Stimulated activated CD4-positive, alpha-beta T cell treated with anti-CD3 and anti-CD28 coated beads, Interleukin-1b, Interleukin-23, amount 100 ng/mL, for 48 hours (primary cell): ENCODE measurements at places on chromosomes 6 and 20.

GRCh38 chr6:130896249-130896648 is 69.0 kb downstream of the SMLR1 start:
- no peak for DNase-seq

DNA sequence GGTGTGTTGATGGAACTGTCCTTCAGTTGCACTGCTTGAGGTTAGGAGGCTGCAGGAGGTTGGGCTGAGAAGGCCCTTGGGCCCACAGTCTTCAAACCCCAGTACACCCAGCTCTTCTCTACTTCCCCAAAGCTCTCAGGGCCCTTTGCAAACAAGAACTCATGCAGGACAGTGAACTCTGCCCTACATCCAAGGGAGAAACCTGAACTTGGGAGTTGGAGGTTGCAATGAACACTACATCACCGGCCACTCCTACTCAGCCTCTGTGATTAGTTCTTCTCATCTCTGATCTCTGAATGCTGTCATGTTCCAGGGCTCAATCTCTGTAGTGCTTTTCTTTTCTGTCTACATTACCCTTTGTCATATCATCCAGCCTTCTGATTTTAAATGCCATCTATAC is 148.5 kb upstream of the PDE7B start:
- DNase-seq, result no peak

GRCh38 chr6:75347898-75348610 is 63.5 kb upstream of the TMEM30A start:
- DNase-seq, result no peak

- no peak for DNase-seq
Observed at GRCh38 chr6:132506869-132507808, 5.8 kb downstream of the STX7 start.

- no peak for DNase-seq
Observed at GRCh38 chr20:35541118-35541782, 628 bp upstream of the ERGIC3 start.

DNA sequence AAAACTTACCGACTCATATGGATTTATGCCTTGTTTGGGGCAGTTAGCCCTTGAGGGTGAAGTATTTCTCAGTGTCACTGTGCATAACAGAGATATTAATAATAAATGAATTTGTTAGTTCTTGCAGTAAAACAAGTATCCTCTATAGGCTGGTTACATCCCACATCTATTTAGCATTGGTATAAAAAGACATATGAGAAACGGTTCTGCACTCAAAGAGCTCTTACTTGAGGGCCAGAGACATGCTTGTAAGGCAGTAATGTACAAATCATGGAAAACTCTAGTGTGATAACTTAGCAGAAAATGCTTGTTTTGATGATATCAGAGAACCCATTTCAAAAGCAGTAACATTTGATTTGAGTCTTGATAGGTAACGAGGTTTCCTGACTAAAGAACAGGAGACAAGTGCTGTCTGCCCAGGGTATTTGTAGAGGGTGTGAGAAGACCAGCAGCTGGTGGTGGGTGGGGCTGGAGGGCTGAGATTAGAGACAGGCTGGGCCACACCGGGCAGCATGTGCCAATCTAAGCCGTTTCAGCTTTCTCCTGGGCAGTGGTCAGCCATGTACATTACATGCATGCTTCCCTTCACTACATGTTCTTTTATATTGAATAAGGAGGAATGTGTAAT is 46.3 kb downstream of the TULP4 start:
- no peak for DNase-seq

DNA sequence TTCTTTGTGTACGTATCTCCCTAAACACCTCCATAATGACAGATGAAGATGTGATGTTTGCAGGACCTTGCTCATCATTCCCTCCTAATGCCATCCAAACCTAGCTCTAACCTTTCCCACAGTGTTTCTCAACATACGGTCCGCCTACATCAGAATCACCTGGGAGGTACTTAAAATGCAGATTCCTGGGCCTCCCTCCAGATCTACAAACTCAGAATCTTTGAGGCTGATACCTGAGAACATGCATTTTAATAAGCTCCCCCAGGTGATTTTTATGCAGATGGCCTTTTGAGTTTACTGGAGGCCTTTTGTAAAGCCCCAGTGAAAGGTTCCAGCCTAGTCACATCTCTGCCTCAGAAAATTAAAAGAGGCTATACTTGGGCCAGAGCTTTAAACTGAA is 40.5 kb downstream of the METTL24 start:
- no peak for DNase-seq

GRCh38 chr6:11009353-11009752 is 34.8 kb downstream of the ELOVL2 start:
- DNase-seq, result no peak

GRCh38 chr6:25743868-25744267 is 10.7 kb upstream of the SLC17A4 start:
- DNase-seq, result no peak

DNA sequence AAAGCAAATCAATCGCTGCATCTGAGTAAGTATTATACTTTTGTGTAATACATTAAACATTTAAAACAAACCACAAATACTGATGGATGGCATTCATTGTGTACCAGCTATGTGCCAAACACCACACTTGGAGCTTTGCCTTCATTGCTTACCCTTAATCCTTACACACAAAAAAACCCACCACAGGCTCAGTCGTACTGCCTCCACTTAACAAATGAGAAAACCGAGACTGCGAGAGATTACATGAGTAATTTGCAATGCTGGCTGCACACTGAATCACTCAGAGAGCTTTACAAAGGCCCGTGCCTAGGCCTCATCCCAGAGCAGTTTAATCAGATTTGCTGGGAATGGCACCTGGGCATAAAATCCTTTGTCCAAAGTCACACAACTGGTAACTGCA is 130.5 kb downstream of the EDN1 start:
- no peak for DNase-seq

DNA sequence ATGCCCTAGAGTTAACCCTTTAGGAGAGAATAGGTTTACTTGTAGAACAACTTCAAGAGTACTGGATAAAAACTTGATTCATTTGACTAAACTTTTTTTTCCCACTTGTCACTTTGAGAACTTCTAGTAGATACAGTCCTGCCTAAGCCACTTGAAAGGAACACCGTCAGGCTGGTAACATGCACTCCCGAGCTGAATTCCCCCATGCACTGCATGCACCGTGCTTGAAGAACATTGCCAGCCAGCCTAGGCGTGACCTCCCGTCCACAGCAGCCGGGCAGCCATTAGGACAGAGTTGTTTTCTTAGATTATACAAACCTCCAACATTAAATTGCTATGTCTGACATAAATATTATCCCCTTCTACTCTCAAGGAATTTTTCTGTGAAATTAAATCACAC is 52.6 kb downstream of the SMLR1 start:
- DNase-seq, result no peak

- DNase-seq, result peak; percentile 65
Observed at GRCh38 chr6:36340618-36341454, 4.1 kb upstream of the BNIP5 start.

DNA sequence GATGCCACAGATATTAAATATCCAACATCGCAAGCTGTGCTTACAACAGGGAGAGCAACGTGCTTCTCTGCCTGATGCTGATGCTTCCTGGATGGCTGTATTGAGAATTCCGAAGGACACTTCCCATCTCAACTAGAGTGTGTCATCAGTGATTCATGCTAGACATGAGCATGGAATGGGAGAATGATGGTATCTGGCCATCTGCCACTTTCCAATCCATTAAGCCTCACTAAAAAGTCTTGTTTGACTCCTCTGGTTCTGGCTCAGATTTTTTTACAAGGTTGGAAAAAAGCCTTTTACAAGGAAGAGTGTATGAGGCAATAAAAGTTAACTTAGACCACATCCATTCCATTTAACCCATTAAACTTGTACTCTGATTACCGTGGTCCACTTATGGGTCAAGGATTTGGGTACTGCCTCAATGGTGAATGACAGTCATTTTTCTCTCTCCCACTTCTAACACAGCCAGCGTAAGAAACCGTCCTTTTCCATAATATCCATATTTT is 265.3 kb downstream of the UST start:
- no peak for DNase-seq

DNA sequence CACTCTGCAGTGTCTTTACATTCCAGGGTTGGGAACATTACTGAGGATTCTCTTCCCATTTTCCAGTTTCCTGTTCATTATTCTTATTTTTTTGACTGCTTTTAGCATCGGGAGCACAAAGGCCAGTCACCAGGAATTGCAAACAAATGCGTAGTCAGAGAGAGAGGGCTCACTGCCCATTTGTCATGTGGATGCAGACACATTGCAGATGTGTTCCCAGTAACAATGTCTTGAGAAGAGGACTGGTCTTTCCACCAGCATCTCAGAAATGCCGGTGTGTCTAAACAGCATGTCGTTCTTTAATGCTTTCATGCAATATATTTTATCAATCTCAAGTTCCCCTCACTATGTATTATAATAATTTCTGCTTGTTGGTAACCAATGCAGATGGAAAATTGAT is 952 bp upstream of the TAAR6 start:
- DNase-seq, result no peak

- DNase-seq, result no peak
Observed at GRCh38 chr6:106684011-106684410, 54.6 kb downstream of the QRSL1 start.

- DNase-seq, result no peak
Observed at GRCh38 chr20:25324412-25324811, 66.2 kb downstream of the ABHD12 start.

DNA sequence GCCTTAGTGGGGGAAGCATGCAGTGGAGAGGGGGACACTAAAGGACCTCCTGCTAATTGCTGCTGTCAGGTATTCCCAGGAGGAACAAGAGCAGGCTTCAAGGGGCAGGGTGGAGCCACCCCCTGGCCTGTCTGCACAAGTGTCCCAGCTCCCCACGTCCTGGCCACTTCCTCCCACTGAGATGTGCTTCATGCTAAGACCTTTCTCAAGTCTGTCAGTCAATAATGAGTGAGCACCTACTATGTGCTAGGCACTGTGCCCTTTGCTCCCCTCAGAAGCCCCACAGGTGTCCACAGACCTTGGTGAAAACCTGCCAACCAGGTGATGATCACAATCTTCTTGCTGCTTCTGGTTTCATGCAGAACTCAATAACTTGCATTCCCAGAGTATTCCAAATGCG is 147.9 kb downstream of the UNC5CL start:
- DNase-seq, result no peak

DNA sequence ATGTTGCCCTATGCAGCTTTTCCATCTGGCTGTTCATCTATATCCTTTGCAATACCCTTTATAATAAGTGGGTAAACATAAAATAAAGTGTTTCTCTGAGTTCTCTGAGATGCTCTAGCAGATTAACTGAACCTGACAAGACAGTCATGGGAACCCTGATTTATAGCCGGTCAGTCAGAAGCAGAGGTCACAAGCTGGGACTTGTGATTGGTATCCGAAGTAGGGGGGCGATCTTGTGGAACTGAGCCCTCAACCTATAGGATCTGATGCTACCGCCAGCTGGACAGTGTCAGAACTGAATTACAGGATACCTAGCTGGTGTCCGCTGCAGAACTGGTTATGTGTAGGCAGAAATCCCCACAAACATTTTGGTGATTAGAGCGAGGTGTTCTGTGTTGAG is 39.0 kb downstream of the SLC17A5 start:
- DNase-seq, result no peak

- DNase-seq, result peak; percentile 72
Observed at GRCh38 chr20:44215125-44215524, 4.6 kb upstream of the OSER1 start.

- no peak for DNase-seq
Observed at GRCh38 chr6:70849348-70850069, 107.4 kb downstream of the B3GAT2 start.

- DNase-seq, result peak; percentile 60
Observed at GRCh38 chr6:80338201-80338836, 231.8 kb downstream of the BCKDHB start.

- no peak for DNase-seq
Observed at GRCh38 chr6:87968435-87969278, 79.0 kb upstream of the SPACA1 start.

DNA sequence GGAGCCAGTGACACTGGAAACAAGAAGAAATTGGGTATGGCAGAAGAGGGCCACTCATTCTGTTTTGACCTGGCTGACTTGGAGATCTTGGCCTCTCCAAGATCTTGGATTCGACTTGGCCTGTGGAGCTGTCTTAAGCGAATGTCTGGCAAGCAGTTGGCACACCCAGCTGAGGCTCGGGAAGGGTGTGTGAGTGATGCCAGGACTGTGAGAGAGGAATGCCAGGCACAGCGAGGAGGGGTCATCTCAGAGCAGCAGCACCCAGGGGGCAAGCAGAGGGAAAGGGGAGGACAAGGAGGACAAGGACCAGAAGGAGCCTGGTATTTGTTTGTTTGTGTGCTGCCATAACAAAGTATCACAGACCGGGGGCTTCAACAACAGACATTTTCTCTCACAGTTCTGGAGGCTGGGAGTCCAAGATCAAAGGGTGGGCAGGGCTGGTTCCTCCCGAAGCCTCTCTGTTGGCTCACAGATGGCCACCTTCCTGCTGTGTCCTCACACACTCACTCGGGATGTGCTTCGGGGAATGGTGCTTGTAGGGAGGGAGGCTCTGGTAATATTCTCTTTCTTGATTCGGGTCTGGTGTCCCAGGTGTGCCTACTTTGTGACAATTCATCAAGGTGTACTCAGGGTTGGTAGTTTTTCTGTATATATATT is 33.0 kb downstream of the RPP40 start:
- DNase-seq, result no peak

DNA sequence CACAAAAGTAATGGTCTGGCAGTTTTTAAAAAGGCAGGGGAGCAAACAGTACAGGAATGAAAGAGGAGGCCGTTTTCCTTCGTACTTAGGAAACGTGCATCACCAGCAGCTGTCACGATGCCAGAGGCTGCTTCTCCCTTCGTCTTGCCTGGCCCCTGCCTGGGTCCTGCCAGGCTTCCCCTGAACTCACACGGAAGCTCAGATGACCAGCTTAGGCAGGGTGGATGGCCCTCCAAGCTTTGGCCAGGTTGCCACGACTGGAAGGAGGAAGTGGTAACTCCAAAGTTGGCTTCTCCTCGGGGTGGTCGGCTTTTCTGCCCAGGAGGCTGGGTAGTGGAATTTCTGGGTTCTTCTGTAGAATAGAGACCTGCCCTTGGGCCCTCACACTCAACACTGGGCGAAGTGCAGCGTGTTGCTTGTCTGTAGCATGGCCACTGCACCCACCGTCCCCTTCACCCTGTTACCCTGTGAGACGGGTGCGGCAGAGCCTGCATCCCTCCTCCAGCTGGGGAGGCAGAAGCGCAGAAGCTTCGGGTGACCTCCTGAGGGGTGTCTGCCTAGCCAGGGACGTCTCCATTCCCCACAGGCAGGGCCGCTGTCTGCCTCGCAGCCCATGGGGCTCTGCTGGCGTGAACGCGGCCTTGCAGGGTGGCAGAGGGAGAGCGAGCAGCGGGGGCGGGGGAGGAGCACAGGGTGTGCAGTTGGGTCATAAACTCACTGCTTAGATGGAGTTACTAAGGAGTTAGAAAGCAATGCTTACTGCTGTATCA is 18.4 kb upstream of the RBM38 start:
- no peak for DNase-seq

DNA sequence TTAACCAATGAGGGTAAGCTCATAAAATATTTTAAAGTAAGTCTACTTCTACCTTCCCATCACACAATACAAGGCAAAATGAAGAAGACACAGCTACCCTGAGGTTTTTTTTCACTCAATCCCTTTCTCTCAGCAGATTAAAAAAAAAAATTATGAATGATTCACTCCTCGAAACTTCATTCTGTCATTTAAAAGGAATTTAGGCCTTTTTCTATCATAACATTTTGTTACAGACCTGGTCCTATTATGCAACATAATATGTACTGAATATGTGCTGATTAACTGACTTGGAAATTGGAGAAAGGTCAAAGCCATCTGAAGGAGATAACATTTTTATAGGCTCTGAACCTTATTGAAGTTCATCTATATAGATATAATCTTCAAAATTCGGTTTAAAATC is 45.5 kb downstream of the PRL start:
- no peak for DNase-seq
